ENCODE measurements at places on chromosomes 2 and 18. TPM values are rescaled to one million over a fixed set of nuclear protein-coding genes. Genes with fewer than 3 reads are reported as not detected.
A peak's percentile ranks its signal among the peaks of the same experiment; 100 is the strongest.

DNA sequence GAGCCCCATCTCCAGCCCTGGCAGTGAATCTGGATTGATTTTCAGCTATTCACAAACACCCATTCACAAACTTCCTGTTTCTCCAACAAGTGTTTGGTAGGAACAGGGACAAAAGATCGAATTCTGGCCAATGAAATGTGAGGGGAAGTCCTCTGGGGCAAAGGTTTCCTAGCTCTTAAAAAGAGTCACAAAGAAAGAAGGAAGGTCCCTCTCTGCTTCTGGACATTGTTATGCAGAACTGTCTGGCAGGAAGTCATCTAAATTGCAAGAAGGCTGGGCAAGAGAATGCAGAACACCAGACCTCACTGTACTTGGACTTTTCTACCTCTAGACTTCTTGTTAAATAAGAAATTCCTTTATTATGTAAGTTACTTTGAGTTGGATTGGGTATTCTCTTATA, 137.3 kb downstream of the CCDC148 start:
- no peak for DNase-seq

DNA sequence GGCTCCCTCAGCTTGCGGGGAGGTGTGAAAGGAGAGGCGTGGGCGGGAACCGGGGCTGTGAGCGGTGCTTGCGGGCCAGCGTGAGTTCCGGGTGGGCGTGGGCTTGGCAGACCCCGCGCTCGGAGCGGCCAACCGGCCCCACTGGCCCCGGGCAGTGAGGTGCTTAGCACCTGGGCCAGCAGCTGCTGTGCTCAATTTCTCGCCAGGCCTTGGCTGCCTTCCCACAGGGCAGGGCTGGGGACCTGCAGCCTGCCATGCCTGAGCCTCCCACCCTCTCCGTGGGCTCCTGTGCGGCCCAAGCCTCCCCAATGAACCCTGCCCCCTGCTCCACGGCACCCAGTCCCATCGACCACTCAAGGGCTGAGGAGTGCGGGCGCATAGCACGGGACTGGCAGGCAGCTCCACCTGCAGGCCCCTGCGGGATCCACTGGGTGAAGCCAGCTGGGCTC, 48.2 kb downstream of the RNF138 start:
- DNase-seq = no peak

- no peak for DNase-seq
Measured at GRCh38 chr2:24158131-24158530, 16.7 kb upstream of the FAM228A start.

DNA sequence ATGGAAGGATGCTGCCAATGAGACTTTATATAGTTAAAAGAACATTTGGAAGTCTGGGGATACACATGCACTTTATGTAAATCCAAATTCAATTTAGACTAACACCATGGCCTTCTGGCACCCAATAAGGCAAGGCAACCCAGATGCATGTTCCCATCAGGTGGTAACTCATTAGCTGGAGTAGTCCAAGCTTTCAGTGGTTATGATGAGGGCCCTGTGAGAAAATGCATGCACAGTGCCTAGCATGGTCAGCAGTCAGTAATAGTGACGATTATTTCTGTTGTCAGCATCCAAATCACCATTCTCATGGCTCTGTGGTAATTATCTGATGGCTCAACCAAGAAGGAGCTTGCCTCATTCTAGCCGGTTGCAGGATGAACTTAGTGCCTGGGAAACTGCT, 70.3 kb upstream of the CTLA4 start:
- DNase-seq = no peak

GRCh38 chr2:237581751-237582746, 8.5 kb downstream of the RAB17 start:
- DNase-seq = peak; percentile 82

DNA sequence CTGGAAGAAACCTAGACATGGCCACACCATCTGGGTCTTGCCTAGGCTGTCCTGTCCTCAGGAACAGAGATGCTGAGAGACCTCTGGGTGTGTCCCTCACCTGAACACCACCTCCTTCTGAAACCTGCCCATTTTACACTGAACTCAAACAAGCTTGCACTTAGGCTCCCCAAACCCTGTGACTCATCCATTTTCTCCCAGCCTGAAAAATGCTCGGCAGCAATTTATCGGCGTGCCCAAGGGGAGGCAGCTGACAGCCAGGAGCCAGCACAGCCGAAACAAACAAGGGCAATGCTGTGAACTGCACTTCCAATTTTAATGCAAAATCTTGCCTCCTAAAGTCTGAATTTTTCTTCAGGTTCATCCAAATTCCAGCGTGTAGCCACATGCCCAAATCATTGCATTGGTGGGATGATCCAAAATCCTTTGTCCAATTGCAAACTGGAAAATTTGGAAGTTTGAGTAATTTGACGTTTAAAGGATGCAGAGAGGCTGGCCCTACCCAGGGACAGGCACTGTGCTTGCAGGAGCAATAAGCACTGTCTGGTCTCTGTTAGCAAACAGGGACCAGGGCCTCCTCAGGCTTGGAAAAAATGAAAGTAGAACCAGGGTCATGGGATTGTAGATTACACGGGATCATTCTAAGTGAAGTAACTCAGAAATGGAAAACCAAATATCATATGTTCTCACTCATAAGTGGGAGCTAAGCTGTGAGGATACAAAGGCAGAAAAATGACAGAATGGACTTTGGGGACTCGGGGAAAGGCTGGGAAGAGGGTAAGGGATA, 67.7 kb downstream of the GALNT14 start:
- DNase-seq = no peak

DNA sequence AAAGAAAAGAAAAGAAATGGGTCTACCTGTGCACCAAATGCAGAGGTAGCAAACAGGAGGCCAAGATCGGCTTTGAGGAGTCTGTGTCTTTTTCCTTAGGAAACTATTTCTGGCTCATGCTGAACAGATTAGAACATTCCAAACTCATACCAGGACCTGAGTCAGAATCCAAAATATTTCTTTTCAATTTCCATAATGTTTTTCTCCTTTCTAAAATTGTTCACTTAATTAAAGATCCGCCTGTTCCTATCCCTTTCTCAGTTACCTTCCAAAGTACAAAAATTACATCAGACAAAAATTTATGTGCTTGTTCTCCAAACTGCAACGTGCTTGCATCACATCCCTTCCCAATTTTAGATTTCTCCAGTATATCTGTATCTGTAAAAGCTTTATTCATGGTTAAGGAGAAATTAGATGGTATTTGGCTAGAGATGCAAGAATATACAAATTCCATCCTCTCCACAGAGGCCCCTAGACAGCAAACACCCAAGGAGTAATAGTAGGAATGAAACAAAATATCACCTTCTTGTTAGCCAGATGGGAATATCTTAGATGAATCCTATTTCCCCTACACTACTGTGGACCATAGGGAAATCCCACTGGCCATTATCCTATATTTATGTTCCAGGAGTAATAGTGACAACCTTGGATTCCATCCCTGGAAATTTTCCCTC, 130.6 kb downstream of the LNPK start:
- DNase-seq = no peak

GRCh38 chr18:35484034-35484433, 13.7 kb downstream of the INO80C start:
- no peak for DNase-seq

DNA sequence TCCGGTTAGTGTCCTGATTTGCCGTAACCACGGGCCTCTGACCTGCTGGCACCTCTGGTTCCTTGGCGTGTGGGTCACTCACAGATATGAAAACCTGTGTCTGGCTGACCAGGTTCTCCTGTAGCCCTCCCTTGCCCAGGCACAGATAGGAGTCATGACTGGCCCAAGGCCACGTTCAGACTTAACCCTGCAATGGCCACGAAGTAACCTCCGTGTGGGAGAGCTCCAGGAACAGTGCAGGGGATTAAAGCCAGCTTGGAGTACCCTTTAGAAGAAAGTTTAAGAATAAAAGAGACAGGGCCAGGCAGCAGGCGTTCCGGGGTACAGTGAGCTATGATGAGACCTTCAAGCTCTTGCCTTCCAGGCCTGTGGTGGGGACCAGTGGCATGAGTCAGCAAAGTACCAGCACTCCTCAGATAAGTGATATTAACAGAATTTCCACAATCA, 25.5 kb downstream of the CENPO start:
- no peak for DNase-seq

- peak; percentile 45 for DNase-seq
Measured at GRCh38 chr18:80022613-80023012, 11.6 kb upstream of the RBFA start.

DNA sequence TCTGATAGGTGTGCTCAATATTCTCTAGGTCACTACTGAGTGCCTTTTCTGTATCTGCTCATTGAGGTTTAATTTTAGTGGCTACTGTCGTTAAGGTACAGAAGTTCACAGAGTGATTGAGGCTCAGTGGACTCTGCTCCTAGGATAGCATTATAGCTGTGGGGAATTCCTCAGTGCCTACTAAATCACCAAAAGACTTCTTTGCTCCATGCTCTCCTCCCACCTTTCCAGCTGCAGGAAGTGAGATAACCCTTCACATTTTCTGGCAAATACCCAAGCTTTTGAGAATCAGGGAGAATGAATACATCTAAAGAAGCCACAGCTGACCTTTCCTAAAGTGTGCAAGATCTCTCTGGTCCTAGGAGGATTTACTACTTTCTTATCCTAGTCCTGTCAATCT, 95.2 kb upstream of the FSIP2 start:
- DNase-seq = no peak

DNA sequence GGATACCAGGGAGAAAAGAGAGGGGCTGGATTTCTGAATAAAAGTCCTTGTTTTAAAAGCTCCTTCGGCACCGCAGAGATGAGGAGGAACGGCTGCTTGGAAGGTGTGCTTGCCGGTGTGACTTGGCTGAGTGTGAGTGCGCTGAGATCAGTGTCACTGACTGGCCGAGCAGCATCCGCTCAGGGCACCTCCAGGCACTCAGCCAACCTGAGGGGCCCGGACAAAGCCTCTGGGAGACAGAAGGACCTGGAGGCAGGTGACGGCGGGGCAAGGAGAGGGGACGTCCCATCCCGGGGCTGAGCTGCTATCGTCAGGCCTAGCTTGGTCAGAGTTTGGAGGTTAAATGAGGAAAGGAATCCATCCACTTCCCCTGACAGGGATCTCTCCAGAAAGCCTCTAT, 16.8 kb upstream of the ALLC start:
- DNase-seq = no peak

DNA sequence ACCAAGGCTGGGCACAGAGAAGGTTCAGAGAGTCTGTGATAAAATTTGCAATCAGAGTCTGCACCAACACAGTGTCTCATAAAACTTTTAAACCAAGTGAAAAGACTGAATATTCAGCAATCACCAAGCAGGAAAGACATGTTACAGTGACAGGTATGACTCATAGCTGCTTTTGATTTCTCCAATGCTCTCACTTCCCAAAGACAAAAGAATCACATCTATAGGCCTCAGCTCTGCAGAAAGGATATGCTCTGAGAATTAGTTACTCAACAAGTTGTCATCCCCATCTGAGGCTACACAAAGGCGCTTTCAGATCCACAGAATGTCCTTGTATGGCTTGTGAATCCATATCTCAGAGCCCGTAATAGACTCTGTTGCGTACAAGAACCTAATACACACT, 92.5 kb downstream of the KCNF1 start:
- DNase-seq = no peak

GRCh38 chr2:204108330-204108751, 171.8 kb downstream of the ICOS start:
- DNase-seq = peak; percentile 9

DNA sequence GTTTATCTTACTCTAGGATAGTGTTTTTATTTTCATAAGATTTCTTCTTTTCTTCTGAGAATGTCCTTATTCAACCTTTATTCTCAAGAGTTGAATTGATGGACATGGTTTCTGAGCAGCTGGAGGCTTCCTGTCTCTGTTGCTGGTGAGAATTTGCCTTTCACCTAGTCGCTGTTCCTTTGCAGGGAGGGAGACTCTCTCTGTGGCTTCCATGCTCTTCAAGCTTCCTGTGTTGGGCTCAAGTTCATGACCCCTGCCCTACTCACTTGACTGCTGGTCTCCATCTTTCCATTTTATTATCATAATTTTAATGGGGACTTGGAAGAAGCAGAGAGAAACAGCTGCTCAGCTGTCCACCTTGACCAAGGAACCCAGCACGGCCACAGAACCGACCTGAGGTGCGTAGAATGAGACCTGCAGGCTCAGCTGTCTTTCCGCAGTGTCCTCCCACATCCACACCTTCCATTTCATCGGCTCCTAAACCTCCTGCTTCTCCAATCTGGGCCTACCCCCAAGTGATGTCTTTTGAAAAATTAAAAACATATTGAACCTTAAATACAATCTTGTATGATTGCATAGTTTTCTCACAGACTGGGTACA, 24.2 kb downstream of the TMEM18 start:
- DNase-seq = no peak

- no peak for DNase-seq
Measured at GRCh38 chr2:65380255-65380654, 52.1 kb downstream of the SPRED2 start.

DNA sequence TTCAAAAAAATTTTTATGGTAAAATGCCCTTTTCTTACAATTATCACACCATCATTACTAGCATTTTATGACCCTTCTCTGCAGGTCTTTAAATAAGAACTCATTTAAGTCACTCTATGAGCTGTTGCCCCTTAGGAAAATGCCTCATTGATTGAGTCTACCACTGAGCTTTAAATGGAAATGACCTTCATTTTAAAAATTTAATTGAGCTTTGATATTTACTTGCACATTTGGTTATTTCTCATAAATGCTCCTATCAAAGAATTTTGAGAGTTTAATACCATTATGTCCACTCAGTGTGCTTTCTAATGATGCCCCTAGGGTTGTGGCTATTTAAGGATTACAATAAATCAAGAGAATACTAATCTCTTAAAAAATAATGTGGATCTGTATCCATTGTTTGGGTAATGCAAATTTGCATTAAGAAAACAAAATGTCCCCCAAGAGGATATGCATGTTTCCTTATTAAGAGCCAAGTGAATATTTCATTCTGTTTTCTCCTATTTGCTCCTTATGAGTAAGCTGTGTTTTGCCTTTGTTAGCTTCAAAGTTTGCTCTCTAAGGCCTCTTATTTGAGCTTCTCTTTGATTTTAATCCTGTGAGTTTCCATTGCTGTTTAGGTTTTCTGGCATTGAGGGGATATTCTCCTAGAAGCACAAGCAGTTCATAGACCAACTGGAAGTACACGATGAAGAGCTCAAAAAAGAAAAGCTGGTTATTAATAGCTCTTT, 69.8 kb downstream of the CERS6 start:
- no peak for DNase-seq

The EVA1A gene
- 3.2 TPM for total RNA-seq

The SIX3 gene
- total RNA-seq = not detected

The PLEKHM3 gene
- 6.7 TPM for total RNA-seq

The RAB17 gene
- total RNA-seq = 0.42 TPM

The CCDC148 gene
- 0.26 TPM for total RNA-seq

The OTOS gene
- total RNA-seq = not detected

The GKN2 gene
- not detected for total RNA-seq

All from myocyte (in vitro differentiated cells).